ENCODE measurements at places on chromosomes 3 and 15.

DNA sequence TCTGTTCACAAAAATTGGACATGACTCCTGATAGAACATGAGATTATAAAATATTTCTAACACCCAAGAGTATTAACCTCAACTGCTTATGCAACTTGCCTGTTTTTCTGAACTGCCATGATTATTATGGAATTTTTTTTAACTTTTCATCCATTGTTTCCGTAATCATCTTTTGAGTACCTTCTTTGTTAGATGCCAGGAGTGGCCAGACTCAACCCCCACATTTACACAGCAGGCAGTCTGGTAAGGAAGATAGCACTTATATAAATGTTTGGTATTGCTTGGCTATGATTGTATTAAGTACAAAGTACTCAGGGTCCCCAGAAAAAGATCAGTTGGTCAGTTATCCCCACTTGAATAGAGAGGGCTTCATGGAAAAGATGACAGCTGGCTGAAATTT lies 74.3 kb downstream of the CRYBG3 start:
- no peak for DNase-seq

GRCh38 chr15:45182996-45183395 lies 4.8 kb downstream of the SHF start:
- no peak for DNase-seq

DNA sequence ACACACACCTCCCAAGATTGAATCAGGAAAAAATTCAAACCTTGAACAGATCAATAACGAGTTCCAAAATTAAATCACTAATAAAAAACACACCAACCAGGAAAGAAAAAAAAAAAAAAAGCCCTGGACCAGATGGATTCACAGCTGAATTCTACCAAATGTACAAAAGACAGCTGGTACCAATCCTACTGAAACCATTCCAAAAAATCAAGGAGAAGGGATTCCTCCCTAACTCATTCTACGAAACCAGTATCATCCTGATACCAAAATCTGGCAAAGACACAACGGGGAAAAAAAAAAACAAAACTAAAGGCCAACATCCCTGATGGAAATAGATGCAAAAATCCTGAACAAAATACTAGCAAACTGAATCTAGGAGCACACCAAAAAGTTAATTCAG lies 54.4 kb upstream of the SLC12A8 start:
- DNase-seq = no peak

DNA sequence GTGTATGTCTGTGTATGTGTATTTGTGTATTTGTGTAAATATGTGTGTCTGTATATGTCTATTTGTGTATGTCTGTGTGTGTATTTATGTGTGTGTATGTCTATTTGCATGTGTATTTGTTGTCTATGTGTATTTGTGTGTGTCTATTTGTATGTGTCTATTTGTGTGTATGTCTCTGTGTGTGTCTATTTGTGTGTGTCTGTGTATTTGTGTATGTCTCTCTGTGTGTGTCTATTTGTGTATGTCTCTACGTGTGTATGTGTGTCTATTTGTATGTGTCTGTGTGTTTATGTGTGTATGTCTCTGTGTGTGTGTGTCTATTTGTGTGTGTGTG lies 30.4 kb downstream of the PTH1R start:
- DNase-seq = no peak

- DNase-seq = no peak
These were observed 20.3 kb upstream of the LPP start for GRCh38 chr3:188133646-188134045.

- DNase-seq = no peak
These were observed 1.8 kb downstream of the CADM2 start for GRCh38 chr3:84960581-84960980.

DNA sequence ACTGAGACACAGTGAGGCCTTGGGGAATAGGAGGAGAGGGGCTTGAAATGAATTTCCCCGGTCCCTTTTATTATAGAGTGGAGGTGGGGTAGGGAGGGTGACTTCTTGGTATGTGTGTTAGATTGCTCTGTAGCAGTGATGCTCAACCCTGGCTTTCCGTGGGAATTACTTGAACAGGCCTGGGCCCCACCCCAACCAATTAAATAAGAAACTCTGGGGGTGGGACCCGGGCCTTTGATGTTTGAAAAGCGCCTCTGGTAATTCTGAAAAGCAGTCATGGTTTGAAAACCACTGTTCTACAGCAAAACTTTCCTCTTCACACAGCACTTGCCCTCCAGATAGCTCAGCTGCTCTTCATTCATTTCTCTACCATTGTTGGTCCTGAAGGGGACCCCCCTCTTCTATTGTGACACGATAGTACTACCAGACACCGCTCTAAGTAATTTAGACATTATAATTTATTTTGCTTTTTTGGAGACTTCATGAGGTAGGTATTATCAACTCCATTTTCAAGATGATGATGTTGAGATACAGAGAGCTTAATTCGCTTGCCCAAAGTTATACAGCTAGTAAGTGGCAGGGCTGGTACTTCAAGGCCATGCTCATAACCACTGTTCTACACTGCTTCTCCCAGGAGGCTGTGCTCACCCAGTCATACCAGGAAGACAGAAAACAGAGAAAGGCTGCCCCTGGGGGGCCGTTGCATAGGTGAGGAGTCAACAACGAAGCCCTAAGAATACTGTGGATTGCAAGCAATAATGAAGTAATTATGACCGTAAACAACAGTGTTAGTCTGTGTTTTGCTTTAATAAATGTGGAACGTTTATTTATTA lies 176.2 kb downstream of the PEX5L start:
- DNase-seq = no peak

DNA sequence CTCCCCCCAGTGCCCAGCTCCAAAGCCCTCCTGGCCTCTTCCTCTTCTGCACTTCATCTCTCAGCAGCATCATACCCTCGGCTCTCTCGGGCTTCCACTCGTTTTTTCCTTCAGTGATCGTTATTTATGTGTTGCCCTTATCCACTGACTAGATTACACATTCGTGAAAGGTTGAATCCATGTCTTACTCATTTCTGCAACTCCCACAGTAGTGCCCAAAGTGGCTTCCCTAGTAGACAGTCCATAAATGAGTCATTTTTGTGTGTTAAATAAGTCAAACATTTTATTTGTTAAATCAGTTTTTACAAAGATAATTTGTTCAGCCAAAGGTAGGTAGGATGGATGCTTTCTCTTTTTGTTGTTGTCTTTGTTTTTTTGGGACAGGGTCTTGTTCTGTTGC lies 87.4 kb downstream of the CRTC3 start:
- no peak for DNase-seq

GRCh38 chr3:190010486-190010885 lies 110.2 kb downstream of the P3H2 start:
- DNase-seq = no peak

DNA sequence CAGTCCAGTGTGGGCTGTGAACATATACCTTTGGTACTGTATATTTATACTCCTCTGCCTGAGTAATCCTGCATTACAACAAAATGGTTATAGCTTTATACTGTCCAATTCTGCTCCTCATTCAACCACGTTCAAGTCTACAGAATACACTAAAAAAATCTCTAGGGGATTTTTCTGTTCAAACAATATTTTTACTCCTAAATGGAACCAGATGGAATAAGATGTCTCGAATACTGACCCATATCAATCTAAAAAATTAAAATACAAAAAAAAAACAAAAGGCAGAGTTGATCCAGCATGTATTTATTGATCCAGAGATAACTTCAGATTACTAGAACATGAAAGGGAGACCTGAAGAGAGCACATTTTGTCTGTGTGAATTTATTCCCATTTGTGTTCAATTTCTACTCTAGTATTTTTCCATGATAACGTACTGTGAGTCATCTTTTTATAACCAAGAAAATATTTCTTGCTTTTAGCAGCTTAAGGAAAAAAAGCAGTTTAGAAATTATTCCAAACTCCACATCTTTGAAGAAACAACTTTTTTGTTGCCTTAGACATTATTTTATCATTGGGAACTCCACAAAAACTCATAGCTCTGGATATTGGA lies 910.7 kb downstream of the TBL1XR1 start:
- DNase-seq = no peak

GRCh38 chr15:80931721-80932512 lies 57.7 kb downstream of the MESD start:
- no peak for DNase-seq

DNA sequence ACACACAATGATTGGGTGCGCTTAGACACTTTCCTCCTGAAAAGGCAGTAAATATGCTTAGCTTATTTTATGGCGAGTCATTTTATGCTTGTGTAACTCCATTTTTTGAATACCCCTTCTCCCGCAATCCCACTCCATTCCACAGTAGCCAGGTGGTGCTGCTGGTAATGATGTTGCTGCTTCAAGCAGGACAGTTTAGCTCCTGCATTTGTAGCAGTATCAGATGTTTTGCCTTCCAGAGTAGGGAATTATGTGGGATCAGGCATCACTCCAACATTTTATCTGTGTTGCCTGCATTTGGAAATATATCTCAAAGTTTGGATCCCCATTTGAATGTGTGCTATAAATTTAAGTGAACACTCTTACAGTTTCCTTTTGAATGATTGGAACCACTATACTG lies 302.1 kb upstream of the SGO1 start:
- no peak for DNase-seq

DNA sequence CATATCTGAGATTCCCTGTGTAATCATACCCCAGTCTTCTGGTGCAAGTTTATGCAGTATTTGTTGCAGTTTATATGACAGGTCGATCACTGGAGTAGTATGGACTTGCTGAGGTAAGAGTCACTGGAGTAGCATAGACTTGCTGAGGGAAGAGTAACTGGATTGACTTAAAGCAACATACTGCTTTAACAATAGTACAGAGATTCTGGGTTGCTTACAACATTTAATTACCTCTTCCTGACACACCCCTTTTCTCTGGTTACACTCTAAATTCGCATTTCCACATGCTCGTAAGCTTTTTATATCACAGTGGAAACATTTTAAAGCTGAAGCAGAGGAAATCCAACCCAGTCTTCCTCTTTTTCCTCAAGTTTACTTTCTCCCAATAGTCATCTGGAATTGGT lies 11.8 kb downstream of the AAGAB start:
- peak; percentile 19 for DNase-seq

GRCh38 chr15:88849376-88850072 lies 45.8 kb downstream of the HAPLN3 start:
- no peak for DNase-seq

- no peak for DNase-seq
These were observed 21.8 kb downstream of the SI start for GRCh38 chr3:165056510-165056909.

- no peak for DNase-seq
These were observed 196.4 kb downstream of the GBE1 start for GRCh38 chr3:81565041-81565440.

DNA sequence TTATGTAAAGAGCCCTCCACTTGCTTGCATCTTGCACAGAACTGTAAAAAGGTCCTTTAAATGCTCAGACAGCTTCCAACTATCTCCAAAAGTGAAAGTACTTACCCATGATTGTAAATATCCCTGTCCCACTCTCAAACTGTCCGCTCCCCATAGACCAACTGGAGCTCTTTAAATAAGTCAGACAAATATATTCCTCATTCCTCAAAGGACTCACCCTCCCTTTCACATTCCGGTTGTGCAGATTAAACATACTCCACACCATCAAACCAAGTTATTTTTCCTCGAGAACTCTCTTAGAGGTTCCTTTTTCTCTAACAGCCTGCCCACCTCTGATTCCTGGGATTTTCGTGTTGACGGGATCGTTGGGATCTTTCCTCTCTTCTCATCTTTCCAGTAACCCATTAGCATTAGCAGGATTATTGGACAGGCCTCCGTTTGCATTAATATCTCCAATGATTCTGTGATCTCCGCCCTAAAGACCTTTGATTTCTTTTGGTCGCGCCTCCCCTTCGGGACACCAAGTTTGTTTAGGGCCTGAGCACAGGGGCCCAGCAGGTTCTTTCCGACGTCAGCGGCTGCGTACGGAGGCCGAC lies 763 bp downstream of the GOLGB1 start:
- no peak for DNase-seq

DNA sequence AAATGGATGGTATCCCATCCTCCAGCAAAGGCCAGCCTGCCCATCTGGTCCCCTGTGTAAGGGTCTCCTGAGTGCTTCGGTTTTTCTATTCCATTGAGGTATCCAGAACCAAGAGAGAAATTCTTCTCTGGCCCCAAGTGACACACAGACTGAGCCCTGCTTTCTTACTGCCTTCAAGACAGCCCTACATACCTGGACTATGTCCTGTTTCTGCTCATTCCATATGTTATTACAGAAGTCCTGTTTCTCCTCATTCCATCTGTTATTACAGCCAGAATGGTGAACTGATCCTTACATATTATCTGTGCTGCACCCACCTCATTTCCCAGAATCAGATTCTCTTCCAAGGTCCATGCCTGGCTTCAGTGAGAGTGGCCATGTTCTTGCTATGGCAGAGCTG lies 115.2 kb downstream of the DCLK3 start:
- DNase-seq = no peak

DNA sequence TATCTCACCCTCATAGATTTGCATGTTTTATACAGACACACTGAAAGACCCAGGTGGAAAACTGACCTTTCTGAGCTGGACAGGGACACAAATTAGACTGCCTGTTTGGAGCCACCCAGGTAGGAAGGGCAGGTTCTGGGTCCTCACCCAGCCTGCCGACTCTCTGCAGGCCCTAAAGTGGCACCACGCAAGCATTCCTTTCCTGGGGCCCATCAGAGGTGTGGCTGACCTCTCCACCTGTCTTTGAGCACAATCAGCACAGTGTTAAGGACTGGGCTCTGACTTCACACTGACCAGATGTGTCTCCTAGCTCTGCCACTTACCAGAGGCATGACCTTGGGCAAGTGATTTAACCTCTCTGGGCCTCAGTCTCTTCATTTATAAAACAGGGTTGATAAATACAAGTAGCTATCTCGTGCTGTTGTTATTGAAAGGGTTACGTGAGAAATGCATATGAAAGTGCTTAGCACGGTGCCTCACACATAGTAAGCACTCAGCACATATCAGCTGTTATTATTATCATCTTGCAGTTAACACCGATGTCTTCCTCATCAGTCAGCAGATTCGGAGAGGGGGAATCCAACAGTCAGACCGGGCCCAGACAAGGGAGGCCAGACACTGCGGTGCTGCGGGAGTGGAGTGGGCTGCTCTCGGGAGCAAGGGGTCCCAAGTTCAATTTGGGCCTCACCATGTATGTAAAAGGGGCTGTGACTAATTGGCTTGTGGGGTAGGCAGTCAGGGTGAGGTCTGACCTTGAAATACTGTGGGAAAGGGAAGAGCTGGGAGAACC lies 2.0 kb upstream of the TBC1D2B start:
- DNase-seq = no peak

- peak; percentile 18 for DNase-seq
These were observed 69.6 kb upstream of the ATP13A3 start for GRCh38 chr3:194556086-194557056.
